Activated CD4-positive, alpha-beta T cell treated with anti-CD3 and anti-CD28 coated beads, Interleukin-2, Interleukin-6, amounts not matched to agents 100 ng/mL and 50 ng/mL, durations not matched to agents 16 hours and 8 hours (primary cell): ENCODE measurements at places on chromosomes 11 and 22.
A peak's percentile ranks its signal among the peaks of the same experiment; 100 is the strongest.

DNA sequence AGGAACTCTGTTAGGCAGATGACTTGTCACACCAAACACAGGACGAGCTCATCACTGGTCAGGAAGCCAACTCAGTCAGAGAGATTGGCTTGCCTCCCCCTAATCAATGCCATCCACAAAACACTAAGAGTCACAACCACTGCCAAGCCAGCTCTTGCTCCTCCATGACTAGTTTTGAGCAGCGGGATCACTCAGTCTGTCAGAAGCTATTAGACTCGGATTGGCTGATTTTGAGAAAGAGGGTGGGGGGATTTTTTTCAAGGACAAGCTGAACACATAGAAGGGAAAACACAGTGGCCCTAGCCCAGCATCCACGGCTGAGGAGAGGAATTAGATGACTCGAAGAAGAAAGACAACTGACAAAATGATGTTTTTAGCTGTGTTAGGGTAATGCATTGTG lies 55.9 kb downstream of the SEZ6L start:
- no peak for DNase-seq

GRCh38 chr11:75582506-75582894 lies 20.4 kb downstream of the SERPINH1 start:
- peak; percentile 16 for DNase-seq

DNA sequence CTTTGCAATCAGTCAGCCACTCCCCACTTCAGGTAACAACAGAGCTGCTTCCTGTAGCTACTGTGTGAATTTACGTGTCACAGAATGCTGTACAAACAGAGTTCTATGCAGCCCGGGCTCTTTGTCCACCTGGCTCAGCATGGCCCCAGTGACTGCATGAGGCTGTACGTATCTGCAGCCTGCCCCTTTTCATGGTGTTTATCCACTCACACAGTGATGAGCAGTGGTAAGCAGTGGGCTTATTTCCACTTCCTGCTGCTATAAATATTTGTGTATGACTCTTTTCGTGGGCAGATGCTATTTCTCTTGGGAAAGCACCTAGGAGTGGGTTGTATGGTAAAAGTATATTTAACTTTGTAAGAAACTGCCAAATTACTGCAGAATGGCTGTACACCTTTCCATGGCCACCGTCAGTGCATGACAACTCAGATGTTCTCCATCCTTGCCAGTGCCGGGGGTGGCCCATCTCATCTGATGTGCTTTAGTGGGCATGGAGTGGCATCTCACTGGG lies 43.3 kb downstream of the MYEOV start:
- DNase-seq: peak; percentile 17

DNA sequence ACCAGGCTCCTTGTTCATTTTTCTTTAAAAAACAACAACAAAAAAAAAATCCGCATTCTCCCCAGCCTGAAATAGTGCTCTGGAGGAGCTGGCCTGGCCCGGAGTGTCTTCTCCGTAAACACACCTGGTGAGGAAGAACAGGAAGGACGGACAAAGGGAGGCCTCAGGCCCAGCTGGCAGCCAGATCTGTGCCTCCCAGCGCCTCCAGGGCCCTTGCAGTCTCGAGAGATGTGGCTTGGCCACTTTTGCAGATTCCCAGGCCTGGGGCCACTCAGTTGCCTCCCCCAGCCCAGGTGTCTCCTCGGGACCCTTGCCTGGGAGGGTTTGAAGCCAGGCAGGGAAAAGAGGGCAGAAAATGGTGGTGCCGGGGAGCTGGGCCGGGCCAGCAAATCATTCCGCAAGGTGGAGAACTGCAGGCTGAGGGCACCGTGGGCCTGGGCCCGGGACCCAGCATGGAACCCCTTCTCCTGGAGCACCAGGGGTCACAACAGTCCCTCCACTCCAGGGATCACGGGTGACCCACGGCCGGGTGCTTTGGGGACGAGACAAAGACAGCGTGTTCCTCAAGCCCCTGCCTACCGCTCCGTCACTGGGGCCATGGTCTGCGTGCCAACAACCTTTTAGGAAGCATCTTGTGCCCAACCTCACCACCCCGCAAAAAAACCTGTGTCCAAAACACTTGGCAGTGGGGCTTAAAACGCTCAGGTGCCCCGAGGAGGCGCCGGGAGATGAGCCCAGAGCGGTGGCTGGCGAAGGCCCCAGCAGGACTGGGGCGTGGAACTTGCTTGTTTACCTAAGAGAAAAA lies 67.1 kb upstream of the WNT7B start:
- DNase-seq: no peak

GRCh38 chr22:30073743-30074142 lies 6.5 kb upstream of the HORMAD2 start:
- no peak for DNase-seq

- no peak for DNase-seq
Observed at GRCh38 chr11:16047073-16047472, 309.3 kb downstream of the SOX6 start.
